ENCODE measurements at places on chromosomes 1 and 21. TPM values are rescaled to one million over a fixed set of nuclear protein-coding genes. Genes with fewer than 3 reads are reported as not detected.

The LCE1F gene
- total RNA-seq, result not detected

GRCh38 chr1:58430421-58431275 is 115.9 kb downstream of the OMA1 start:
- no peak for DNase-seq

DNA sequence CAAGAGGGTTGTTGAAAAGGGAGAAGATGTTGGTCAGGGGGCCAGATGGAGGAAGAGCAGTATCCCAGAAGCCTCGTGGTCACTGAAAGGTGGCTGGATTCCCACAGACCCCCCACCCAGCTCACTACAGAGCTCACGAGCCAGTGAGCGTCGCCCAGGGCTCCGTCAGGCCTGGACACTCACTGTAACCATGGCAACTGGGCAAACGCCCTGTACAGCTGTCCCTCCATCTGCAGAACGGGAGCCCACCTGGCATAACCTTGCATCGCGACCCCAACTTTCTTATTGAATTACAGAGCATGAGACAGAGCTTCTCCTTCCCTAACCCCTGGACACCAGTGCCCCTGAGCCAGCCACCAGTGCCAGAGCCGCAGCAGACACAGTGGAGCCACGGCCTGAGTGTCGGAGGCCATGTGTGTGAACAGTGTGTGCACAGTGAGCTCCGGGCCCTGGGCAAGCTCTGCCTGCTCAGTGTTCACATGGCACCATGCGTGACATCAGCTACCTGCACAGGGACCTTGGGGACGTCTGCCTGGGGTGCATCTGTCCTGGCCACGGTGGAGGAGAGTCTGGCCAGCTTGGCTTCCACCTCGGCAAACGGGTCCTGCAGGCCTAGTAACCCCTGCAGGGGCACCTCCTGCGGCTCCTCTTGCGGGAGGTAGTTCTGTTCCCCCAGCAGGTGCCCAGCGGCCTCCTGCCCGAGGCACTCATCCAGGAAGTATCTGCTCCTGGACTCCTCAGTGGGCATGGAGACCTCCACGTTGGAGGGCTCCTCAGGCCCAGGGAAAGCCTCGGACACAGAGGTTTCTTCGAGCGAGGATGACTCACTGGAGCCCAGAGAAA is 25.9 kb upstream of the DDOST start:
- DNase-seq, result no peak

- DNase-seq, result no peak
These were observed 273.3 kb downstream of the OLFM3 start for GRCh38 chr1:101723415-101723814.

DNA sequence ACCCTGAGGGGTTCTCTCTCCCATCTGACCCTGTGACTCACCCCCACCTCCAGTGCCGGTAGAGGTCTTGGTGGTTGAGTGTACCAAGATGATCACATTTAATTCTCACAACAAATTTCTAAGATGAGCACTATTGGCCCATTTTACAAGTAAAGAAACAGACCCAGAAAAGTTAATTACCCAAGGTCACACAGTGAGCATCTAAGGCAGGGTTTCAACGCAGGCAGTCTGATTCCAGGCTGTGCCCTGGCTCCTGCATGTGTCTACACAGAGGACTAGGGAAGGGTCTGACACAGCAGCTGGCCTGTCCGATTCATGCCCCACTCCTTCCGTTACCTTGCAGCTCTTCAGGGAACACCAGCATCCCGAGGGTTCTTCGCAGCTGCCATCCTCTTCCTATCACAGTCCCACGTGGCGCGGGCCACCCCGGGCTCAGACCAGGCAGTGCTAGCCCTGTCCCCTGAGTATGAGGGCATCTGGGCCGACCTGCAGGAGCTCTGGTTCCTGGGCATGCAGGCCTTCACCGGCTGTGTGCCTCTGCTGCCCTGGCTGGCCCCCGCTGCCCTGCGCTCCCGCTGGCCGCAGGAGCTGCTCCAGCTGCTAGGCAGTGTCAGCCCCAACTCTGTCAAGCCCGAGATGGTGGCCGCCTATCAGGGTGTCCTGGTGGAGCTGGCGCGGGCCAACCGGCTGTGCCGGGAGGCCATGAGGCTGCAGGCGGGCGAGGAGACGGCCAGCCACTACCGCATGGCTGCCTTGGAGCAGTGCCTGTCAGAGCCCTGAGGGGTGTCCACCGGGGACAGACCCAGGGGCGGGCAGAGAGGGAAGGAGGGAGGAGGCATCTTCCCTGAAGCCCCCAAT is 7.5 kb downstream of the NCDN start:
- no peak for DNase-seq

DNA sequence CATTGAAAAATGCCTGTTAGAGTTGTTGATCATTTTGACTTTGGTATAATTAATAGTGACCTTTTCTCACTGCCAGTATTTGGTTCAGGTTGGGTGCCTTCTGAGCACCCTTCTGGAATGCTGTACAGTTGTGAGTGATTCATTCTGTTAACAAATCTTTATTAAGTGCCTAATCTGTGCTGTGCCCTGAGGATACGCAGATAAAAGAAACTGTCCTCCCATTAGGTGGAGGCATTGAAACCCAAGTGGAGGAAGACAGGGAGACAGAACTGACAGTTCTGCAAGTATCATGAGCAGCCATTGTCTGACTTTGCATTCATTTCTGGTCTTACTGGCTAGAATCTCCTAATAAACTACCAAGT is 76.1 kb upstream of the ZNF326 start:
- DNase-seq, result no peak
